ENCODE measurements at places on chromosomes 7 and 10.

- DNase-seq: no peak
Measured at GRCh38 chr10:4546500-4546899, 279.5 kb upstream of the AKR1E2 start.

DNA sequence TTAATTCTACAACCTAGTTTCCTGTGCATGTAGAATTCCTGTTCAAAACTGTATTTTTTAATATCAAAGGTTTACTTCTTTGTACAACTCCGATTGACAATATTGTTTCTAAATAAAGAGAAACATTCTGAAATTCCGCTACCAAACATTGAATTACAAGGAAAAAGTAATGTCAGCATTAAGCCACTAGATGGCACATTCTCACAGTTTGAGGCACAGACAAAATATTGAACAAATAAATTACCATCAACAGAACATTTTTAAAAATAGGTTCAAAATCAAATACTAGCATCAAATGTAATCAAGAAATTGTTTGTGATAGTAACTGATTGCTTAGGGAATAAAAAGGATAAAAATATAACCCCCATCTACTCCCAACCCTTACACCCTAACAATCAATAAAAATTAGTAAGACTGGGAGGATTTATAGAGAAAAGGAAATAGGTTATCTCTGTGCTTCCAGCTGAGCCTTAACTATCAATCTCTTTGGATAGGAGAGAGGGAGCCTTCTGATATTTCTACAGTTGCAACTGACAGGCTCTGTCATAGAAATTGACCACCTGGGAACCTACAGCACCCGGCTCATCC, 86.6 kb upstream of the C7orf33 start:
- DNase-seq: no peak

DNA sequence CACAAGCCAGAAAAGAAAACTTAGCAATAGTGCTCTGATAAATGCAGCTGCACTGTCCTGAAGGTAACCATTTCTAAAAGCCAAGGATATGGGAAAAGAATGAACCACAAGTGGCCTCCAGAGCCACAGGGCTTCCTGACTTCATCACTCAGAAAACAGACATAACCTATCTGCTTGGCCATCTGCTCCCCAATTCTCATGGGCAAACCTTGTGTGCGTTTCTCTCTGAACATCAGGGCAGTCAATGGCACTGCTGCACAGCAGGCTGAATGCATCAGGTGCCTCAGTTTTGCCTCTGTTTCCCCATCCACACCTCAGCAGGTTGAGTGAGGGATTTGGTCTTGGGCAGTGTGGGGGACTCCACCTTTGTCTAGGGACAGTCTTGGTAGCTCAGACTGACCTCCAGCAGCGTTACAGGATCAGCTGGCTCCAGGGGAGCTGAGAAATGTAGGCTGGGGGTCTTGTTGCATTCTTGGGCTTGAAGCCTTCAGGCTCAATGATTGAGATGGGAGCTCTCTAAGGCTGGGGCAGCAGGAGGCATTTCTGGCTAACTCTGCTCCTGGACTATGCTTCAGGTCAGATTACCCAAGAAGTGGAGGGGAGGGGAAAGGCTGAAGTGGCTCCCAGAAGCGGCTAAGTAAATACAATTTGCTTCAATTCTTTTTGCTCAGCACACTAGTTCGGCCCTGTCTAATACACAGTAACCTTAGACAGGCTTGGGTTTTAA, 23.6 kb upstream of the PDLIM1 start:
- DNase-seq: no peak

DNA sequence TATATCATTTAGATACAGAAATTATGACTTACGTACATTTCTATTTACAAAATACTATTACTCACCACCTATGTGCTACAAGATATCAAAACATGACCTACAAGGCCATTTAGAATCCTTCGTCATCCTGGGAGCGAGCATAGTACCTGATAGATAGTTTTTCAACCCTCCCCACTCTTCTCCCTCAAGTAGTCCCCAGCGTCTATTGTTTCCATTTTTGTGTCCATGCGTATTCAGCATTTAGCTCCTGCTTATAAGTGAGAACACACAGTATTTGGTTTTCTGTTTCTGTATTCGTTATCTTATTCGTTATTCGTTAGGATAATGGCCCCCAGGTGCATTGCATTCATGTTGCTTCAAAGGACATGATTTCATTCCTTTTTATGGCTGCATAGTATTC, 28.1 kb downstream of the PNLIPRP2 start:
- no peak for DNase-seq

GRCh38 chr10:132646443-132647097, 109.0 kb downstream of the INPP5A start:
- DNase-seq: no peak

DNA sequence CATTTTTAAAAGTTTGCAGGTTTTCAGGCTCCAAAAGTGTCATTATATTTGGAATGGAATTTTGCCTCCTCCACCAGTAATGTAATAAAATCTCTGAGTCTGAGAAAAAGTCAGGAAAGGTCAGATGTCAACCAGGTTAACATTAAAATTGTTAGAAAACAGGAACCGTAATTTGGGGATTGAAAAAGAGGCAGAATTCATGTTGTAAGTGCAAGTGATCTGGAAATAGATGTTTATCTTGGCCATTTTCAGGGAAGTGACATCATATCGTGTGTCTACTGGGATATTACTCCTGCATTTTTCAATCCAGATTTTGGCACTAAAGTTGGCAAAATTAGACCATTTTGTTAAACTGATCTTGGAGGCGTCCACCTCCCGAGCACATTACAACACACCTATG, 428.5 kb upstream of the MGMT start:
- no peak for DNase-seq

All from activated T-cell treated with anti-CD3 and anti-CD28 coated beads, Interleukin-2, amount 50 U/mL, for 1 hour (primary cell).